Cortex of kidney (tissue), 1 donor: ENCODE measurements at places on chromosomes 6 and 20.

DNA sequence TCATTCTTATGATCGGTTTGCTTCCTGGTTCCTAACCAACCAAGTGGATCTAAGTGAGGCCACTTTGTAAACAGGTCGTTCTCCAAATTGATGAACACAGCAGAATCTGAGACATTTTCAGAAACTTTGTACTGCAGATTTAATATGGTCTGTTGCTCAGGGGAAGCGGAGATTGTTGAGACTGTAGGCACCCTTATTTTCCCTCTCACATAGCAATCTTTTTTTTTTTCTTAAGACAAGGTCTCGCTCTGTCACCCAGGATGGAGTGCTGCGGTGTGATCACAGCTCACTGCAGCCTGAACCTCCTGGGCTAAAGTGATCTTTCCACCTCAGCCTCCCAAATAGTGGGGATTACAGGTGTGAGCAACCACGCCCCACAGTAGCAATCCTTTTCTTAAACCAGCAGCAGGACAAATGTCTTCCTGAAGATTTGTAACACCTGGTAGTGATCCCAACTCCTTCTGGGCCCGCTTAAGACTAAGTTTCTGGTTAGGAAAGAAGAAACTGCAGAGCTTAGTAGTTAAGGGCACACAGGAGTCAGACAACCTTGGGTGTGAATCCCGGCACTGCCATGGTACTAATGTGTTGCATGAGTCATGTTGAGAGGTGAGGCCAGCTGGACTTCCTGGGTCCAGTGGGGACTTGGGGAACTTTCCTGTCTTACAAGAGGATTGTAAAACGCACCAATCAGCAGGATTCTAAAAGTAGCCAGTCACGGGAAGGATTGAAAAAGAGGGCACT lies 48.4 kb upstream of the EZR start:
- DNase-seq = no peak

DNA sequence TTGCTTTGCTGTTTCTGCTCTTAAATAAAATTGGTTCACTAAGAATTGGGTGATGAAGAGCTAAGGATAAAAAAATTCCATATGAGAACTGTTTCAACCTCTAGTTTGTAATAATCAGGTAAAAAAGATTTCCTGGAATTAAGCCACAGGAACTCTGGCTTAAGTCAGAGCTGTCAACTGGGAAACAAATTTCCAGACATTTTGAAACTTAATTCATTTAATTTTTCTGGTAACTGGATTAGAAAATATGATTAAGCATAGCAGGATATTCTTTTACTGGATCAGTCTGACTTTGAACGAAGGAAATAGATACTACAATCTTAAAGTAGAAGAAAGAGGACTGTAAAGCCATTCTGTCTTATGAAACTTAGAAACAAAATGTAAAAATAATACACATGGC lies 1.3 kb upstream of the VIP start:
- DNase-seq = no peak

GRCh38 chr6:11317885-11318771 lies 85.7 kb upstream of the NEDD9 start:
- no peak for DNase-seq

DNA sequence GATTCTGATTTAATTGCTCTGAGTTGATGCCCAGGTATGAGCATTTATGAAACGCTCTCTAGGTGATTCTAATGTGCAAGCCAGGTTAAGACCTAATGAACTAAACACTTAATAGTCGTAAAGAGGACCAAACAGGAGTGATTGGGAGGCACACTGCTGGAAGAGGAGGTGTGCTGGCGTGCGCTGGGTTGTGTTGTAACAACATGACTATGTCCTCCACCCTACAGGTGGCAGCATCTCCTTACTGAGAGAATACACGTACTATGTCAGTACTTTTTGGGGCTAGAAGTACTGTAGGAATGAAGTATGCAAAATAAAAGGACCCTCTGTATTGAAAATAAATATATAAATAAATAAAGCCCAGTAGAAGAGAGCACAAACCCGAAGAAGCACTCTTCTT lies 11.9 kb downstream of the C6orf89 start:
- DNase-seq = no peak

GRCh38 chr6:35298625-35299140 lies 1.1 kb downstream of the DEF6 start:
- DNase-seq = no peak

GRCh38 chr6:1894954-1895353 lies 285.2 kb downstream of the FOXC1 start:
- DNase-seq = no peak
